ENCODE measurements at places on chromosomes 16 and 17.
A peak's percentile ranks its signal among the peaks of the same experiment; 100 is the strongest.

- DNase-seq, result no peak
These were observed 821.4 kb upstream of the CA10 start for GRCh38 chr17:52979921-52980320.

GRCh38 chr17:71447644-71448043 is 673.2 kb upstream of the SOX9 start:
- DNase-seq, result no peak

- no peak for DNase-seq
These were observed 191.9 kb upstream of the ANKFN1 start for GRCh38 chr17:55961386-55961785.

GRCh38 chr16:85334718-85335583 is 222.7 kb upstream of the CIBAR2 start:
- no peak for DNase-seq

DNA sequence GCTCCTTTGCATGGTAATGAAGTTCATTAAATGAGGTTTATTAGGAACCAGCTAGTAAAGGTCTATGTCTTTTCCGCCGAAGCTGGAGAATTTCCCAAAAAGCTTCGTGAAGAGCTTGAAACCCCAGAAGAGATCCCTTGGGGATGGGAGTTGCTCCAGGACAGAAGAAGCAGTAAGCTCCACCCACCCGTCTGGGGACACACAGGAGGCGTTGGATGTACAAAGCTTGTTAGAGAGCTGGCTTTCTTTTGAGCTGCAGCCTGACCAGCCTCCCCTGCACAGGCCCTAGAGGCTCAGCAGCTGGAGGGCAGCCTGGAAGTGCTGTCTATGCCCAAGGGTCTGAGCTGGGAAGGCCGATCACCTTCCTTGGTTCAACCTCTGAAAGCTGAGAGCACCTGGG is 147.4 kb upstream of the SDK2 start:
- no peak for DNase-seq

DNA sequence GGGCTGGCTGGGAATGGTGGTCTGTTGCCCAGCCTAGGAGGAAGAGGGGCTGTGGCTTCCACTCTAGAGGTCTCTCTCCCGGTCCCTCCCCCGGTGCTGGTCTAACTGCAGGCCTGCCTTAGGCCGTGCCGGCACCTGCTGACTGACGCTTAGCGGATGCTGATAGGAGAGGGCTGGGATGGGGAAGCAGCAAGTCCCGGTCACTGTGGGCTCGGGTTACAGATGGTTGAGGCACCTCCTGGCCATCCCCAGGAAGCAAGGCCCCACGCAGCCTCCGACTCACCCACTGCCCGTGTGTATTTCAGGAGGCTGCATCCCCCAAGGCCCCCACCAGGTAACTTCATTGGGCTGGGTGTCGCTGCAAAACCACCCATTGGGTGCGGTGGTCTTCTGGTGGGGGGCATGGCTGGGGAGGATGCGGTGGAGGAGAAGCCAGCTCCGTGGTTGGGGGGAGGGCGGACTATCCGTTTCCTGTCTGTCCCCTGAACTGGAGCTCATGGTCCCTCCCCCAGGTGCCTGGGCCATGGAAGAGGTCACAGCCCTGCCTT is 278.9 kb downstream of the SEC14L1 start:
- no peak for DNase-seq

- DNase-seq, result no peak
These were observed 30.2 kb upstream of the EMP2 start for GRCh38 chr16:10610499-10611184.

DNA sequence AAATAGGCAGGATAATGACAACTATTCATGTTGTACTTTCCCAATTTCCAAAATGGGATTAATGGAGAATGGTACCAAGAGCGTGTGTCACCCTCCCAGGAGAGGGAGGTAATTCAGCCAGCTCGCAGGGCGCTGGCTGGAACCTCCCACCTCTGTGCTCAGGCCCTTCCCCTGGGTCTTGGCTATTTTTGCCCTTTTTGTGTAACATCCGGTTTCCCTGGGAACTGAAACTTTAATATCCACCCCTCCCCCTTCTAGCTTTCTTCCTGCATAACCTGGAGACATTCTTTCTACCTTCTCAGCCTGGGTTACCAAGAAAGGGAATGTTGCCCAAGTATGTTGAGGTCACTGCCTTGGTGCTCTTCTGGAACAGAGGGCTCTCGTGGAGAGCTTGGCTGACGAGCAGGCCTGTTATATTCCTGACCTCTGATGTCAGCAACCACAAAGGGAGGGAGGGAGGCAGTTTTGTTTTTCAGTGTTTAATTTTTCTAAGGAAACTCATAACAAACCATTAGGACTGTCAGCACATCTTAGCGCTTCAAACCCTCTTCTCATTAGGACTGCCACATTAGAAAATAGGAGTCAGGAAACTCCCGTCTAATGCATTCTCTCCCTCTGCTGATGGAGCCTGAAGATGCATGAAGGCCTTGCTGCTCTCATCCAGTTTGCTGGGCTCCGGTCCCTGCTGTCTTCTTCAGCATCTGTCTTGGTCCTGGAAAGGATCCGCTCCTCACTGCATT is 25.6 kb downstream of the ITGB3 start:
- DNase-seq, result no peak

DNA sequence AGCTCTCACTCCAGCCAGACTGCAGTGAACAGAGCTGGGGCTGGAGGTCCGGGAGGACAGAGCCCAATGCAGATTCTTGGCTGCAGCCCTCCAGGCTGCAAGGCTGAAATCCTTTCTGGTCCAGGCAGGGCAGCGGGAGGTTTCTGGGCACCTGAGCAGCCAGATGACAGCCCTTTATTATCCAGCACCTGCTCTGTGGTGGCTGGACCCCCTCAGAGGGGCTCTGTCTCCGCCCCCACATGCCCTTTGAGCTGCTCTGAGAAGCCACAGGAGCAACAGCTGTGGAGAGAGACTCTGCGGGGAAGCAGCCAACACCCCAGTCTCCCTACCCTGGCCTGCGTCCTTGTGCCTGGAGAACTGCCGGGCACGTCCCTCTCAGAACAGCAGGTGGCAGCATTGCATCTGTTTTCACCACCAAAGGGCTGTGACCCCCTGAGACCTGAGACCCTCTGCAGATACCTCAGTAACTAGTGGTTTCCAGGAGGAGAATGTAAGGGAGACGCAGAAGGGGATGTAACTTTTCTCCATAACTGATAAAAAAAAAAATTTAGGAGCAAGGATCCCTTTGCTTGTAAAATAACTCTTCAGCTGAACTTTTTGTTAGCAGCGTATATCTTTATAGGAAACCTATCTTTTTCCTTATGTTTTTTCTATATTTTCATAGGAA is 3.7 kb upstream of the CNP start:
- DNase-seq, result peak; percentile 74
